ENCODE measurements at places on chromosomes 7 and 10. TPM values are rescaled to one million over a fixed set of nuclear protein-coding genes. Genes with fewer than 3 reads are reported as not detected.

CD36 gene
- 91.5 TPM for total RNA-seq

GRCh38 chr10:21689881-21690280 is 155.8 kb downstream of the MLLT10 start:
- ATAC-seq = no peak

GRCh38 chr10:85610381-85611092 is 756.1 kb downstream of the GRID1 start:
- ATAC-seq = no peak

DNA sequence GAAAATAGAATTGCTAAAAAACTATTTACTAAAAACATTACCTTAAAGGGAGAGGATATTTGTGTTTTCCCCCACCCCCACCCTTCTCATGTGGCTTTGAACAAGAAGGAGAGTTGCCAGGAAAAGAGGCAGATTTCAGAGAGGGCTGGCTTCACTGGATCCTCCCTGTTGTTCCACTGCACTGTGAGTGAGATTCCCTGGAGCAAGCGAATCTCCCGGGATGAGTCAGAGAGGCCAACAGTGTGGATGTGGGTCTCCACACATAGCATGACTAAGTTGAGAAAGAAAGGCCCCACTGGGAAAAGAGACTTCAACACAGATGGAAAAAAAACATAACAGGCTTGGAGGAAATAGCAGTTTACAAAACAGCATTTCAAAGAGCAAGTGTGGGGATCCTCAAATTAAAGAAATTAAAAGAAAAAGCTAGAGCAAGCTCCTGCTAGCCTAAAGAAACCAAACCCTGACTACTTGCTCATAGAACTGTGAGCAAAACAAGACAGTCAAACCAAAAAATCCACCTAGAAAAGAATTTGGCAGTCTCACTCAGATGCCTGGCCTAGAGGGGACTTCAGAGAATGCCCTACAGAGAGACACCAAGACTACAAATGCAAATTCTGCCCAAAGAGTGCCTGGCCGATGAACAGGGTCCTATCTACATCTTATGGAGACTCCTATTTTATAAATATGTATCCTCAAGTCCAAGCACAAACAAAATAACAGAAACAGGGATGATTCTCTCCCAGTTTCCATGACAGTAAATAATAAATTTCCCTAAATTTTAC is 3.4 kb downstream of the CAV1 start:
- peak; percentile 54 for ATAC-seq

DNA sequence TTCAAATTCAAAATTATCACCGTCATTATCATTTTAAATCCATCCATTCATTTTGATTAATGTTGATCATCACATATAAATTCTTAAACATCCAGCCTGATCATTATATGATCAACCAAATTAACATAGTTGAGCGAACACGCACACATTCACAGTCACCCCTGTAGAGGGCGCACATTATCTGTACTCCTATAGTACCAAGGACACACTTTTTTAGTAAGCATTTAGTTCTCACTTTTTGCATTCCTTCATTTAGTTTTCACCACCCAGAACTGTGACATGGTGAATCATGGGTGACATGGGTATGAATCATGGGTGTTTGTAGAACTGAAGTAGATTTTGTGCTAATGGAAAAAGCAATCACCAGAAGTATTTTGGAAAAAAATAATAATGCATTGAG is 26.0 kb upstream of the ZNF735 start:
- ATAC-seq = no peak
